ENCODE measurements at places on chromosomes 11 and 22.

- no peak for DNase-seq
Observed at GRCh38 chr11:128509621-128510389, 77.6 kb downstream of the ETS1 start.

DNA sequence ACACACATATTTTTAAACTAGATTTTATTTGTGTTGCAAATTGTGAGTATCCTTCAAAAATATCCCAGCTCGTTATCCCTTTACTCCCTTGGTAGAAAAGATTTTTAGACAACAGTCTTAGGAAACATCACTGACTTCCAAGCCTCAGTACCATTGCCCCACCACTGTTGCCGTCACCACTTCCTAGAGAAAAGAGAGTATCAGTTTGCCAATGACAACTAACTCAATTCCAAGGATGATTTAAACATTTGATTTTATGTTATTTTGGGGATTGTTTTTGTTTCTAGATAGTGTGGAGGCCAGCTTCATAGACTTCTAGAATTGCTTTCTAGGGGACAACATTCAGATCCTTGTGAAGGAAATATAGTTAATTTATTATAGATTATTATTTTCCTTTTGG is 274.0 kb upstream of the MPPED2 start:
- no peak for DNase-seq

- no peak for DNase-seq
Observed at GRCh38 chr11:120632579-120632978, 121.0 kb downstream of the GRIK4 start.

- no peak for DNase-seq
Observed at GRCh38 chr11:94796863-94797262, 28.7 kb downstream of the AMOTL1 start.

DNA sequence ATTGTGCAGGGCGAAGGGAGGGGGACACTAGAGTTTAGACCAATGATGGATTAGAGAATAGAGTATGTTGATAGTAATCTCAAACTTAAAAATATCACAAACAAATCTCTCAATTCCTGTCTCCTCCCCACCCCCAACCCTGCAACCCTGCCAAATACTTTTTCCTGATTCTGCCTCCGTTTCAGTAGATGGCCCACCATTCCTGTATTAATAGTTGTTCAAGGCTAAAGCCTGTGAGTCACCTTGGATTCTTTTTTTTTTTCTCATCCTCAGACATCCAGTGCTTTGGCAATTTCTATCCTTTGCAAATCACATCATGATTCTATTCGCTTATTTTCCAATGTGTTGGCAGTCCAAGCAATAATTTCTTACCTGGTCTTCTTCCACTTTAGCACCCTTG is 207.9 kb downstream of the DYNC2H1 start:
- DNase-seq = no peak

DNA sequence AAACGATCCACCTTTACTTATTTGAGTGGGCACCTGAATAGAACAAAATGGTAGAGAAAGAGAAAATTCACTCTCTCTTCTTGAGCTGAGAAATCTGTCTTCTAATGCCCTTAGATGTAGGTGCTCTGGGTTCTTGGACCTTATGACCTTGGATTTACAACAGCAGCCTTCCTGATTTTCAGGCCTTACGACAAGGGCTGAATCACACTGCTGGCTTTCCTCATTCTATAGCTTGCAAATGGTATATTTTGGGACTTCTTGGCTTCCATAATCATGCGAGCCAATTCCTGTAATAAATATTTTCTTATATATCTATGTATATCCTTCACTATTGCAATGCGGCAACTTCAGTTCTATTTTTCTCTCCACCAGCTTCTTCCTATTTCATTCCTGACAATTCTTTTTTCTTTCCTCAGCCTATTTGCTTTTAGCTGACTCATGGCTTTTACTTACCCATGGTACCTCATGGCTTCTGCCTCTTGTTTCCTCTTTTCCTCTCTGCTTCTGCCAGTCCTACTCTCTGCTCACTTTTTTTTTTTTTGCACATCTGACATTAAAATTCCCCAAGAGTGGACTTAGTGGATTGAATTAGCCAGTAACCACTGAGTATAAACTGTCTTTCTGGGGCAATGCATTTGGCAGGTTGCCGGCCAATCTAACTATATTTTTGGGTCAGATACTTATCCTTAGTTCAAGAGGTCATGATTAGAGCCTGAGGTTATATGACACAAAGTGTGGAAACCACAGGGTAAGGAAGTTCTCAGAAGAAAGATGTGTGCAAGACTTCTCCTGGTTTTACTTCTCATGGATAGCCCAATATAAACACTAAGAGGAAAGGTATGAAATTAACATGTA is 359.5 kb downstream of the TMEM135 start:
- DNase-seq = no peak

GRCh38 chr11:23680488-23681230 is 816.2 kb upstream of the LUZP2 start:
- DNase-seq = no peak

- DNase-seq = no peak
Observed at GRCh38 chr11:34509336-34509876, 4.2 kb downstream of the ELF5 start.

DNA sequence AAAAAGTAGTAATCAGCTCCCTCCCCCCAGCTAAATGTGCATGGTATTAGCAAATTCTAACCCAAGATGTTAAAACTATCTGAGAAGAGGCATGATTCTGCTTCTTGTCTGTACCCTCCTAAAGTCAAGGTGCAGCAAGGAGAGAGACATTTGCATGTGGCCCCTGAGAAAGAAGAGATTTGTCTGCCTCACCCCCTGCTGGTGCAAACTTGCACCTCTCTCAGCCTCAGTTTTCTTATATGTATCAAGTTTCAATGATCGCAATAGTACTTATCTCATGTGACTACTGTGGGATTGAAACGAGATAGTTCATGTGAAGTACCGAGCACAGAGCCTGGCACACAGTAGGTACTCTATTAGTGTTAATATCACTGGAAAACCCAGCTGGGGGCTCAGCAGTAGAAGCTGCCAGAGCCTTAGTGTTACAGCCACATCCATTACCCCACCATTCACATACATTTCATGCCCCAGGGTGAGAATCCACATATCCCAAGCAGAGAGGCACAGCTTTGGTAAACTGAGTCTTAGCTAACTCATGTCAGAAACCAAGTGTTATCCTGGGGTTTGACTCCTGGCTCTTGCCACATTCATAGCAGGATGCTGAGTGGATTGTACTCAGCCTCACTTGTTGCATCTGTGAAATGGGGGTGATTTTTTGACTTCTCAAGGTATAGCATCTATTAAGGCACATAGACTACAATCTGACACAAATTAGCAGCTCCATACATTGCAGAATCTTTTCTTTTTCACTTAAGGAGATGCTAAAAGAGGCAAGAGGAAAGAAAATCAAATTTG is 24.9 kb downstream of the CD44 start:
- no peak for DNase-seq
